Psoas muscle (tissue), 8 donors: ENCODE measurements at places on chromosomes 2 and 18.

- peaks cover 7% of the 10 kb centered on the region for H3K36me3 ChIP-seq
- no peak overlapping the region for H3K27ac ChIP-seq
Measured at GRCh38 chr2:86221066-86221684, 21.9 kb downstream of the MRPL35 start.

GRCh38 chr2:130875935-130876334 is 39.2 kb downstream of the ARHGEF4 start:
- peaks cover 2% of the 10 kb centered on the region for H3K27me3 ChIP-seq
- DNase-seq = no peak
- H3K4me3 ChIP-seq = no peak overlapping the region
- H3K27ac ChIP-seq = no peak overlapping the region
- H3K4me1 ChIP-seq = no peaks in the 10 kb centered on the region
- no peaks in the 10 kb centered on the region for H3K36me3 ChIP-seq

DNA sequence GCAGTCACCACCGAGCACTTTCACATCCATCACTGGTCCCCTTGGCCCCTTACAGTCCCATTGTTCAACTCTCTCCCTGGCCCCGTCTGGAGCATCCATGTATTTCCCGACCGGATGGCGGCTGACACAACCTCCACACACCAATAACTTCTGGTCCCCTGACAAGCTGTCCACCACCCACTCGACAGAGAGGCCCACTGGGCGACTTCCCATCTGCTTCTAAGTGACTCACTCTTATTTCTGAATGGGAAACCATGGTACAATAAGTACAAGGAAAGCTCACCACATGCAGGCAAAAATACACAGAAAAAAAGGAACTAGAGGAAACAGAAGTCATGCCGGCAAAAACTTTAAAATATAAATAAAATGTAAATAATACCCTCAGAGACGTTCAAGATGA is 82.9 kb upstream of the RAB12 start:
- H3K4me3 ChIP-seq = no peak overlapping the region
- H3K4me1 ChIP-seq = no peaks in the 10 kb centered on the region
- no peak overlapping the region for H3K27ac ChIP-seq

DNA sequence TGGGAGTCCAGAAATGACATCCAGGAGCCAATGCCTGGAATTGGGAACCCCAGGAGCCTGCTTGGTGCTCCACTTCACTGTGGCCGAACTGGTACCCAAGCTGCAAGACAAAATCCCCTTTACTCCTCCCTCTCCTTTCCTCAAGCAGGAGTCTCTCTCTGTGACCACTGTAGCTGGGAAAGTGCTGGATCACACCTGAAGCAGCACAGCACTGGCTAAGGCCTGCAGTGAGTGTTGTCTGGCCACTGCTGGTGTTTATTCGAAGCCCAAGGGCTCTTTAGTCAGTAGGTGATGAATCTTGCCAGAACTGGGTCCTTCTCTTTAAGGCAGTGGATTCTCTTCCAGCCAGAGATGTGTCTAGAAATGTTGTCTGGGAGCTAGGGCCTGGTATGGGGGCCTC is 26.4 kb downstream of the STPG4 start:
- no peaks in the 10 kb centered on the region for H3K36me3 ChIP-seq
- no peak overlapping the region for H3K4me3 ChIP-seq
- peaks cover 6% of the 10 kb centered on the region for H3K4me1 ChIP-seq
- DNase-seq = no peak
- no peaks in the 10 kb centered on the region for H3K27me3 ChIP-seq

GRCh38 chr2:227395556-227395955 is 7.8 kb upstream of the SCYGR1 start:
- H3K27ac ChIP-seq = no peak overlapping the region
- H3K27me3 ChIP-seq = no peaks in the 10 kb centered on the region
- no peak overlapping the region for H3K4me3 ChIP-seq
- H3K36me3 ChIP-seq = no peaks in the 10 kb centered on the region
- no peaks in the 10 kb centered on the region for H3K4me1 ChIP-seq

DNA sequence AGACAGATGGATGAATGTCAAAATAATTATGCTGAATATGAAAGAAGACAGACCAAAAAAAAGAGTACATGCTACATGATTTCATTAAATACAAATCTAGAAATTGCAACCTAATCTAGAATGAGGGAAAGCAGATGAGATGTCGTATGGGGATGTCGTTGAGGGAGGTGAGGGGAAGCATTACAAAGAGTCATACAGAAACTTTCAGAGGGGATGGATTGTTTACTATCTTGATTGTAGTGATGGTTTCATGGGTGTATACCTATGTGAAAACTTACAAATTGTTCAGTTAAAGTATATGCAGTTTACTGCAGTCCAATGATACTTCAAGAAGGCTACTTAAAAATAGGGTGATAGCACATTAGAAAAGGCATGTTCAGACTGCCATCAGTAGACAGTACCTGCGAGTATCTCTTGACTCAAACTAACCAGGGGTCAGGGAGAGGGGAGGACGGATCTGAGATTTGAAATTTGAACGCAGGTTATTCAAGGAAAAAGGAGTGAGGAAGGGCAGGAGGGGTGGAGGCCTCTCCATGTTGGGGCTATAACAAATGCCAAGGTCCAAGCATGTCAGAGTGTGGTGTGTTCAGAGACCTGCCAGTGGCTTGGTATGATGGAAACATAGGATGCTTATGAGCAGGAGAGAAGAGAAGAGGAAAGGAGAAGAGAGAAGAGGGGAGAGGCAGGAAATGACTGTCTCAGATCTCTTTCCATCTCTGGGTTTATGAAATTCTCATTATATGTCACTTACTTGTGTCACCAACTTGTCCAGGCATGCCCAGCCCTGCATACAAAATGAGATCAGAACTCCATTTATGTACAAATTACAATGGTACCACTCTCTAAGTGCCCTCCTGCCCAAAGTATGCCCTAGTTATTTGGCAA is 257.3 kb upstream of the CXCR4 start:
- H3K36me3 ChIP-seq = no peaks in the 10 kb centered on the region
- no peak overlapping the region for H3K4me3 ChIP-seq
- no peak overlapping the region for H3K27ac ChIP-seq
- H3K4me1 ChIP-seq = no peaks in the 10 kb centered on the region
- no peak for DNase-seq

GRCh38 chr2:61670591-61671501 is 132.7 kb upstream of the XPO1 start:
- H3K27ac ChIP-seq = peak overlapping the region; percentile 87
- no peaks in the 10 kb centered on the region for H3K36me3 ChIP-seq
- H3K4me3 ChIP-seq = peak overlapping the region; percentile 53
- peak; percentile 61 for DNase-seq
- H3K4me1 ChIP-seq = peaks cover 18% of the 10 kb centered on the region

DNA sequence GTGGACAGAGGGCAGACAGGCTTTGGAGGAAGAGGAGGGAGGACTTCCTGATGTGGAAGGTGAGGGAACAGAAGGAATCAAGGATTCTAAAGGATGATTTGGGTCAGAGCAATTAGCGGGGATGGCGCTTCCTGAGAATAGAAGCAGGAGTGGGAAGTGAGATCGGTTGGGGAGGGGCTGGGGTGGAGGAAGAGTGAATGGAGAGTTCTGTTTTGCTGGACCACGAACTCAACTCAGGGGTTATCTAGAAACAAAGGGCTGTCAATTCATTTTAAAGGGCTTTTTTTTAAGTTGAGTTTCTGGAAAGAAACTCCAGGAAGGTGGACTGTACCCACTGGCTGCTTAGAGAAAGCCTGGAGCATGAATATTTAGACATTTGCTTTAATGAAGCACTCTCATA is 54.9 kb downstream of the BCL2L11 start:
- no peak for DNase-seq
- no peaks in the 10 kb centered on the region for H3K36me3 ChIP-seq
- no peaks in the 10 kb centered on the region for H3K4me1 ChIP-seq
- no peak overlapping the region for H3K4me3 ChIP-seq

DNA sequence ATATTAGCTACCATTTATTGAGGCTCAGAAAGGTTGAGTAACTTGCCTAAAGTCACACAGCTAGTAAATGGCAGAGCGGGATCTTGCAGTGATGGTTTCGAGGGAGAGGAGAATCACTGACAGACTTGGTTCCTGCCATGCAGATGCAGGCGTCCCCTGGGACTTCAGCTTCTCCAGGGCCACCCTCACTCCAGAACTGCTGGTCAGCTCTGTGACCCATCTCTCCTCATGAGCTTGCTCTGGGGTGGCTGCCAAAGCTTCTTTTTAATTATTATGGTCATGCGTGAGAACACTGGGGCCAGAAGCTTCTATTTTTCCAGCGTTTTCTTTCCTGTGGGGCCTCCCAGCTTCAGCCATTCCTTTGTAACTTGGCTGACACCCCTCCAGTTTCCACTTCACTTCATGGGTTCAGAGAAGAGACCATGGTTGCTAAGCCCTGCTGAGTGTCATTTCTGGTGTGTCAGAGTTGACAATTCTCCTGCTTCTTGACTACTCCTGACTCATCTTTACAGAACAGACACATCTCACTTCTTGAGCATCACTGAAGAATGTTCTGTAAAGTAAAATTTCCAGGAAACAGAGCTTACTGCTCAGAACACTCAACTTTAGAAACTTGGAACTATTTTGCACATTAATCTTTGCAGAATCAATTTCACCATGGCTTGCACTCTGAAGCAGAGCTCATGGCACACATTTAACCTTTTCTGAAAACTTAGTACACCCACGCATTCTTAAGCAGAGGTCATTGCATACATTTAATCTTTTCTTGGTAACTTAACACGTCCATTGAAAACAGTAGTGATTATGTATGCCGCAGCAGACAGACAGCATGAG is 70.4 kb downstream of the IL1R2 start:
- DNase-seq = no peak
- H3K4me3 ChIP-seq = no peak overlapping the region
- no peaks in the 10 kb centered on the region for H3K27me3 ChIP-seq
- no peaks in the 10 kb centered on the region for H3K36me3 ChIP-seq
- H3K4me1 ChIP-seq = peaks cover 72% of the 10 kb centered on the region
- H3K27ac ChIP-seq = peak overlapping the region; percentile 95

GRCh38 chr2:127614246-127614645 is 31.7 kb upstream of the GPR17 start:
- no peaks in the 10 kb centered on the region for H3K36me3 ChIP-seq
- H3K4me3 ChIP-seq = no peak overlapping the region
- H3K4me1 ChIP-seq = no peaks in the 10 kb centered on the region
- peaks cover 3% of the 10 kb centered on the region for H3K27me3 ChIP-seq
- DNase-seq = no peak
- no peak overlapping the region for H3K27ac ChIP-seq

GRCh38 chr2:104818264-104818663 is 35.7 kb upstream of the POU3F3 start:
- H3K27me3 ChIP-seq = no peaks in the 10 kb centered on the region
- H3K4me3 ChIP-seq = no peak overlapping the region

- no peak overlapping the region for H3K4me3 ChIP-seq
- H3K27ac ChIP-seq = no peak overlapping the region
- no peaks in the 10 kb centered on the region for H3K4me1 ChIP-seq
- H3K36me3 ChIP-seq = no peaks in the 10 kb centered on the region
Measured at GRCh38 chr2:38201784-38202183, 125.8 kb upstream of the CYP1B1 start.

GRCh38 chr2:240632306-240632721 is 7.0 kb downstream of the GPR35 start:
- no peaks in the 10 kb centered on the region for H3K36me3 ChIP-seq
- no peak for DNase-seq
- H3K27me3 ChIP-seq = no peaks in the 10 kb centered on the region
- no peak overlapping the region for H3K27ac ChIP-seq
- no peaks in the 10 kb centered on the region for H3K4me1 ChIP-seq
- H3K4me3 ChIP-seq = no peak overlapping the region

GRCh38 chr18:55642191-55642590 is 54.2 kb upstream of the TCF4 start:
- H3K27me3 ChIP-seq = no peaks in the 10 kb centered on the region
- H3K36me3 ChIP-seq = no peaks in the 10 kb centered on the region
- H3K4me3 ChIP-seq = no peak overlapping the region
- H3K4me1 ChIP-seq = no peaks in the 10 kb centered on the region
- H3K27ac ChIP-seq = no peak overlapping the region
- DNase-seq = no peak

DNA sequence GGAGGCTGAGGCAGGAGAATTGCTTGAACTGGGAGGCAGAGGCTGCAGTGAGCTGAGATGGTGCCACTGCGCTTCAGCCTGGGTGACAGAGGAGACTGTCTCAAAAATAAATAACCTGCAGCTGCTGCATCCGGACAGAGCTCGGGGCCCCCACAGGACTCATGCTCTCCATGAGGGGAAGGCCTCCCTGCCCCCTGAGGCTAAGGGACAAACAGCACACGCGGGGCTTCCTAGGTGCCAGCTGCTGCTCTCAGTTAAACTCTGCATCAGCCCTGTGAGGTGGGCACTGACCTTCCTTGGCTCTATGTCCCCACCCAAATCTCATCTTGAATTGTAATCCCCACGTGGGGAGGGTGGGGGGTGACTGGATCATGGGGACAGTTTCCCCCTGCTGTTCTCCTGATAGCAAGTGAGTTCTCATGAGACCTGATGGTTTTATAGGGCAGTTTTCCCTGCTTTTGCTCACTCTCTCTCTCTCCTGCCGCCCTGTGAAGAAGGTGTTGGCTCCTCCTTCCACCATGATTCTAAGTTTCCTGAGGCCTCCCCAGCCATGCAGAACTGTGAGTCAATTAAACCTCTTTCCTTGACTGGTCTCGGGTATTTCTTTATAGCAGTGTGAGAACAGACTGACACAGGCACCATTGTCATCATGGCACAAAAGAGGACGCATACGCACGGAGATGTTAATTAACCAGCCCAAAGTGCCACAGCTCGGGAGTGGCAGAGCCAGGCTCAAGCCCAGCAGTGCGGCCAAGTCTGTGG is 49.9 kb upstream of the TAF1B start:
- no peaks in the 10 kb centered on the region for H3K36me3 ChIP-seq
- no peaks in the 10 kb centered on the region for H3K27me3 ChIP-seq
- no peak overlapping the region for H3K4me3 ChIP-seq
- H3K27ac ChIP-seq = no peak overlapping the region

DNA sequence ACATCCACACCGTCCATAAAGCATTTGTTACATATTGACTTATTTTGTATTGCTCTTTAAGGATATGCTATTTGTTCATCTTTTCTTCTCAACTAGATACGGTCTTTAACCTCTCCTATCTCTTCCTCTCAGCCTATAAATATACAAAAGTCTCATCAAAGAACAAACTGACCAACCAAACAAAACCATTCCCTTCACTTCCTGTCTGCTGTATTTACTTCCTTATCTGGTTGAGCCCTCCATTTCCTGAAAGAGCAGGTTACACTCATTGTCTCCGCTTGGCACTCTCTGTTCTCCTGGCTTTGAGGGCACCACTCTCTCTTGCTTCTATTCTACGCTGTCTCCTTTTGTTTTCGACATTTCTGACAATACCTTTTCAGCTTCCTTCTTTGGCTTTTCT is 431.9 kb upstream of the TCF4 start:
- no peaks in the 10 kb centered on the region for H3K36me3 ChIP-seq
- H3K4me3 ChIP-seq = no peak overlapping the region
- no peaks in the 10 kb centered on the region for H3K4me1 ChIP-seq
- no peak overlapping the region for H3K27ac ChIP-seq

DNA sequence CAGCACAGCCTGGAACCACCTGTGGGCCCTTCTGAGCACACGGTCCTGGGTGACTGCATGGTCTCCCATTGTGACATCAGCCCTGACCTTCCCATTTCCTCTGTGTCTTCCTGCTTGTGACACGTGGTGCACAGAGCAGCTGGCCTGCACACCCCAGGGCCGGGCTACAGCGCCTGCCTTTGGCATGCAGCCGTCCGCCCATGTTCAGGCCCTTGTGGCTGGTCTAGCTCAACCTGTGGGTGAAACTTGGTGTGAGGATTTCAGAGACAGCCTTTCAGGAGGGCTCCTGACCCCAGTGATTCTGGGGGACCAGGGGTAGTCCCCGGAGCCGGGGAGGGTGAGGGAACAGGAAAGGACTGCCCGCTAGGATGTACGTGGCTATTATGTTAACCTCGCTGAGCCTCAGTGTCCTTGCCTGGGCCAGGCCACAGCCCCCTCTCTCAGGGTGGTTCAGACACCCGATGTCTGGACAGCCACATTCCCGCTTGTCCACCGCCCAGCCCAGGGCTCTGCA is 284.8 kb upstream of the HS6ST1 start:
- H3K4me1 ChIP-seq = no peaks in the 10 kb centered on the region
- no peak for DNase-seq
- no peak overlapping the region for H3K27ac ChIP-seq
- no peak overlapping the region for H3K4me3 ChIP-seq
- no peaks in the 10 kb centered on the region for H3K27me3 ChIP-seq
- no peaks in the 10 kb centered on the region for H3K36me3 ChIP-seq
